ENCODE measurements at places on chromosomes 1 and 21. TPM values are rescaled to one million over a fixed set of nuclear protein-coding genes. Genes with fewer than 3 reads are reported as not detected.

GRCh38 chr1:59011663-59012062, 227.8 kb upstream of the JUN start:
- DNase-seq: peak; percentile 9
- H3K36me3 ChIP-seq: no peaks in the 10 kb centered on the region
- no peaks in the 10 kb centered on the region for H3K27me3 ChIP-seq
- no peak overlapping the region for H3K4me3 ChIP-seq
- no peak overlapping the region for H3K27ac ChIP-seq

DNA sequence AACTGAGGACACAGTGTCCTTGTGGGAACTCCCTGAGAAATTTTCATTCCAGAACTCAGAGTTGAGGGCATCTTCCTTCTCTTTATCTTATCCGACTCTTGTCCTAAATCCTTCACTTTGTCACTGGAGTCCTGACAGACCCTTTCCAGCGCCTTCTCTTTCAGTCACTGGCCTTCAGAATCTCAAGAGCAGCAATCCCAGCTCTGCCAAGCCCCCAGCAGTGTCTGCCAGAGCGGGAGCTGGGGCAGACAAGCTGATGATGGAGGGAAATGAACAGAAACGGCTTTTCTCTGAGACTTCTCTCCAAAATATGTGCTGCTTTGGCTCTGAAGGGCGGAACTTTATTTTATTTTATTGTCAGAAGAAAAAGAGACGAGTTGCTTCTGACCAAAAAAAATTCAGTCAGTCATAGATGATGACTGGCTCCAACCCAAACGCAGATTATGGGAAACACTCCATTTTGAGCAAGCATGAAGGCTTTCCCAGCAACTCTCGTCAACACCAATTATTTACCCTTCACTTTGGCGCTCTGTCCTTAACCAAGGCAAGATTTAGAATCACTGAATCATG, 32.2 kb downstream of the MIS18A start:
- H3K4me3 ChIP-seq: no peak overlapping the region
- peaks cover 43% of the 10 kb centered on the region for H3K27me3 ChIP-seq
- H3K36me3 ChIP-seq: peaks cover 2% of the 10 kb centered on the region
- DNase-seq: no peak

GRCh38 chr1:211259638-211260126, 516 bp downstream of the RCOR3 start:
- H3K27me3 ChIP-seq: no peaks in the 10 kb centered on the region
- H3K4me1 ChIP-seq: peaks cover 20% of the 10 kb centered on the region

DNA sequence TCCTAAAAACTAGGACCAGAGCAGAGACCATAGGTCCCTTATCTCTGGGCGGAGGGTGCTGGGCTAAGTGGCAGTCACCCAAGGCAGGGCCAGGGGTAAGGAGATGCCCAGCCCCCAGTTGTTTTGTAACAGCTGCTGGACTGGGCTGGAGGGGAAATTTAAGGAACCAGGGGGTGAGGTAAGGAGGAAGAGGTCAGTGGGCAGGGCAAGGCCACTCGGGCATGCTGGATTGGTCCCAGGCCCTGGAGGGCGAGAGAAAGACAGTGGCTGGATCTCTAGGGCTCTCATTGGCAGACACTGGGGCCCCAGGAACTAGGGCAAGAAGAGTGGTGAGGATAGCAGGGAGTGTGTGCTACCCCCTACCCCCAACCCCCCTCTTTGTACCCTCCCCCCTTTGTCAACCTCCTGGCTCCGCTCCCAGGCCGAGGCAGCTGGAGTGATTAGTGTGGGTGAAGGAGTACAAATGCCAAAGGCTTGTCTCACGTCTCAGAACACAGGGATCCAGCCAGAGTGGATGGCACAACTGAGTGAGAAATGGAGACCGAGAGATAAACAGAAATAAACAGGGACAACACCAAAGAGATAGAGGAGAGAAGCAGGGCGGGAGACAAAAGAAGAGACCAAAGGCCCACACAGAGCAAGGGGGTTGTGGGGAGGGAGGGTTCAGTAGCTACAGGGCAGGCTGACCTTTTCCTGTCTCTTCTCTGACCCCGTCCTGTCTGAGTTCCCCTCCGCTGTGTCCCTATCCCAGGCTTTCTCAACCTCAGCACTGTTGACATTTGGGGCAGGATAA, 20.5 kb upstream of the THRAP3 start:
- peaks cover 7% of the 10 kb centered on the region for H3K27me3 ChIP-seq
- H3K36me3 ChIP-seq: no peaks in the 10 kb centered on the region
- H3K4me3 ChIP-seq: no peak overlapping the region
- H3K27ac ChIP-seq: no peak overlapping the region

DNA sequence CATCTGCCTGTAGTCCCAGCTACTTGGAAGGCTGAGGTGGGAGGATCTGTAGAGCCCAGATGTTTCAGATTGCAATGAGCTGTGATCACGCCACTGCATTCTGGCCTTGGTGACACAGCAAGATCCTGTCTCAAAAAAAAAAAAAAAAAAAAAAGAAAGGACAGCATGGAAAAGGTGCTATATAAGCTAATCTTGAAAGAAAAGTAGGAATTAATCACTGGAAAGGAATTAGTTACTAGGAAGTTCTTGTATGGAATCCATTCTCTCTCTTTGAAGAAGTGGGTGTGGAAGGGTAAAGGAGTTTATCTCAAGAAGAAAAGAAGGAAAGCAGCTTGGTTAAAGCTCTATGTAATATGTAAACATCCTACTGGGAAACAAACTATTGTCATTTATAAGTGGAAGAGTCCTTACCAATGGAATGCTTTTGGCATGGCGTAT, 339.2 kb downstream of the DPYD start:
- H3K4me3 ChIP-seq: no peak overlapping the region
- DNase-seq: no peak
- H3K36me3 ChIP-seq: peaks cover 9% of the 10 kb centered on the region
- H3K4me1 ChIP-seq: no peaks in the 10 kb centered on the region

Gene JUN
- total RNA-seq: 129 TPM

- no peak for DNase-seq
- no peaks in the 10 kb centered on the region for H3K27me3 ChIP-seq
- no peak overlapping the region for H3K4me3 ChIP-seq
- no peak overlapping the region for H3K27ac ChIP-seq
Measured at GRCh38 chr21:36246080-36246631, 73.8 kb upstream of the MORC3 start.

DNA sequence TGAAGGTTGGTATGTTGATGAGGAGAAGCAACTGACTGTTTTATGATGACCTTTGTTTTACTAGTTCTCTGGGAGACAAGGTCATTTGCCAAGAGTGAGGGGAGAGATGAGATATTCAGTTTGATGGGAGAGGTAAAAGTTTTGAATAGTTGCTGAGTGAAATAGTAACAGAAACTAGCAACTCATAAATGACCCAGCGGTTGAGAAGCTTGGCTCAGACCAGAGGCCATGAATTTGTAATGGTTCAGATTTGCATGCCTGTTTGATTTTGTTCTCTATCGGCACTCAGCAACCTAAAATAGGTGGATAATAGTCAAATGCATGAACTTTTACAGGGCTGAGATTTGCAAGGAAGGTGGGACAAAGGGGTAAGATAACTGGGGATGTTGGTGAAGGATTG, 6.6 kb downstream of the CCDC30 start:
- H3K36me3 ChIP-seq: no peaks in the 10 kb centered on the region
- H3K4me1 ChIP-seq: peaks cover 3% of the 10 kb centered on the region
- H3K4me3 ChIP-seq: no peak overlapping the region
- no peak overlapping the region for H3K27ac ChIP-seq
- peaks cover 3% of the 10 kb centered on the region for H3K27me3 ChIP-seq

Gene FAM110D
- not detected for total RNA-seq

Gene OTUD3
- total RNA-seq: 7.3 TPM

Gene TBX19
- total RNA-seq: 3.6 TPM

Gene TDRD5
- total RNA-seq: not detected

Gene BATF3
- total RNA-seq: 109 TPM

DNA sequence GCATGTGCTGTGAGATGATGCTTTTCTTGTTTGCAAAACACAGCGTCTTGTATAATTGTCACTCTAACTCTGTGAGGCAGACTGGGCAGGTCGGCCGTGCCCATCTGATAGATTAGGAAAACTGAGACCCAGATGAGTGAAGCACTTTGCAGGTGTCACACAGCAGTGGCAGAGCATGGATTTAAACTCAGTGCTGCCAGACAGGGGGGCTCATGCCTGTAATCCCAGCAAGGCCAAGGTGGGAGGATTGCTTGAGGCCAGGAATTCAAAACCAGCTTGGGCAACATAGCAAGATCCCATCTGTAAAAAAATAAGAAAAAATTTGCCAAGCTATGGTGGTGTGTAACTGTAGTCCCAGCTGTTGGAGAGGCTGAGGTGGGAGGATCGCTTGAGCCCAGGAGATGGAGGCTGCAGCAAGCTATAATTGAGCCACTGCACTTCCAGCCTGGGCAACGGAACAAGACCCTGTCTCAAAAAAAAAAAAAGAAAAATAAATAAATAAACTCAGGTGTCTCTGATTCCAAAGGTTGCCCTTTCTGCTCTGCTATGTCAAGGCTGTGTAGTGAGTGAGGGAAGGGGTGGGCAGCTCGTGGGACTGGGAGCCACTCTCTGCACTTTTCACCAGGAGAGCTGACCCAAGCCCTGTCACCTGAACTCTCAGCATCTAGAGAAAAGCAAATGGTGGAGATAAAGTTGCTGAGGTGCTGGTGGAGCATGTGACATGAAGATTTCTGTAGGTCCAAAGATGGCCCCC, 32.9 kb upstream of the NPPB start:
- no peaks in the 10 kb centered on the region for H3K36me3 ChIP-seq
- DNase-seq: no peak
- no peak overlapping the region for H3K27ac ChIP-seq
- H3K4me1 ChIP-seq: no peaks in the 10 kb centered on the region

Gene CELA3B
- not detected for total RNA-seq

- H3K36me3 ChIP-seq: peaks cover 12% of the 10 kb centered on the region
- peak overlapping the region; percentile 24 for H3K27ac ChIP-seq
- no peak for DNase-seq
- no peaks in the 10 kb centered on the region for H3K27me3 ChIP-seq
- H3K4me1 ChIP-seq: peaks cover 53% of the 10 kb centered on the region
- H3K4me3 ChIP-seq: no peak overlapping the region
Measured at GRCh38 chr21:34944015-34944755, 104.9 kb downstream of the RUNX1 start.

DNA sequence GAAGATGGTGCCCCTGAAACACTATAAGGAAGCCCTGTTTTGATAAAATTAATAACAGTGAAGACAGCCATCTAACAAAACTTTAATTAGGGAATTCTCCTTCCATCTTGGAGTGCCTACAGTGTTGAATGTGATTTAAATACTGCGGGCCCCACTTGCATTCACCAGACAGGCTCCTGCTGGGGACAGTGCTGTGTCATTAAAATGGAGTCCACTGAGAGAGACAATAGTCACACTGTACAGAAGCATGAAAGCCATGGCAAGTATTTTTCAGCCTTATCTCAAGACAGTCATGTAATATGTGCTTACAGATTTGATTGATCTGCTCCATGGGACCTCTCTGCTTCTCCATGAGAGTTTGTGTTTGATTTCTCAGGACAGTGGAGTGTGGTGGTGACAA, 29.7 kb upstream of the ZBTB18 start:
- H3K27me3 ChIP-seq: peaks cover 3% of the 10 kb centered on the region
- H3K4me3 ChIP-seq: no peak overlapping the region
- H3K36me3 ChIP-seq: no peaks in the 10 kb centered on the region
- H3K4me1 ChIP-seq: no peaks in the 10 kb centered on the region

DNA sequence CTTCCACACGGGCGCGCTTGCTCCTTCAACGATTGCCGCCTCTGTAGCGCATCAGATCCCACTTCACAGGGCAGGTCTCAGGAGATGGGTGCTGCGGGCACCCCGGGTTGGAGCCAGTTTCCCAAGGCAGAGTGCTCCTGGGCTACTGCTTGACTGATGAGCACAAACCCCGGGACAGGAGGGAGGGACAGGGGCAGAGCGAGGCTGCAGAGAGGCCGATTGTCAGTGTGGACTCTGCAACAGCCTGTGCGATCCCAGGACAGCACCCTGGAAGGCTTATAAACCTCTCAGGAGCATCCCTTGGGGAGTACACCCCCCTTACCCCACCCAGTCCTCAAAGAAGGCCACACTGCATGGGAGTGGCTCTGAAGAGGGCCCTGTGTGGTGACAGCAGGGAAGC, 28.0 kb upstream of the BACE2 start:
- H3K27me3 ChIP-seq: no peaks in the 10 kb centered on the region
- no peak for DNase-seq
- H3K27ac ChIP-seq: no peak overlapping the region
- no peaks in the 10 kb centered on the region for H3K36me3 ChIP-seq

GRCh38 chr1:246591958-246592357, 25.7 kb downstream of the CNST start:
- no peak for DNase-seq
- H3K27ac ChIP-seq: no peak overlapping the region
- H3K36me3 ChIP-seq: peaks cover 31% of the 10 kb centered on the region
- no peaks in the 10 kb centered on the region for H3K27me3 ChIP-seq
- H3K4me1 ChIP-seq: peaks cover 14% of the 10 kb centered on the region

GRCh38 chr1:26254404-26254803, 20.4 kb downstream of the CEP85 start:
- peaks cover 47% of the 10 kb centered on the region for H3K36me3 ChIP-seq
- peaks cover 10% of the 10 kb centered on the region for H3K4me1 ChIP-seq
- no peak for DNase-seq
- no peak overlapping the region for H3K4me3 ChIP-seq
- H3K27me3 ChIP-seq: no peaks in the 10 kb centered on the region

GRCh38 chr1:241637046-241637590, 3.1 kb downstream of the CHML start:
- no peaks in the 10 kb centered on the region for H3K27me3 ChIP-seq
- no peak for DNase-seq
- H3K4me1 ChIP-seq: peaks cover 30% of the 10 kb centered on the region
- peaks cover 30% of the 10 kb centered on the region for H3K36me3 ChIP-seq

DNA sequence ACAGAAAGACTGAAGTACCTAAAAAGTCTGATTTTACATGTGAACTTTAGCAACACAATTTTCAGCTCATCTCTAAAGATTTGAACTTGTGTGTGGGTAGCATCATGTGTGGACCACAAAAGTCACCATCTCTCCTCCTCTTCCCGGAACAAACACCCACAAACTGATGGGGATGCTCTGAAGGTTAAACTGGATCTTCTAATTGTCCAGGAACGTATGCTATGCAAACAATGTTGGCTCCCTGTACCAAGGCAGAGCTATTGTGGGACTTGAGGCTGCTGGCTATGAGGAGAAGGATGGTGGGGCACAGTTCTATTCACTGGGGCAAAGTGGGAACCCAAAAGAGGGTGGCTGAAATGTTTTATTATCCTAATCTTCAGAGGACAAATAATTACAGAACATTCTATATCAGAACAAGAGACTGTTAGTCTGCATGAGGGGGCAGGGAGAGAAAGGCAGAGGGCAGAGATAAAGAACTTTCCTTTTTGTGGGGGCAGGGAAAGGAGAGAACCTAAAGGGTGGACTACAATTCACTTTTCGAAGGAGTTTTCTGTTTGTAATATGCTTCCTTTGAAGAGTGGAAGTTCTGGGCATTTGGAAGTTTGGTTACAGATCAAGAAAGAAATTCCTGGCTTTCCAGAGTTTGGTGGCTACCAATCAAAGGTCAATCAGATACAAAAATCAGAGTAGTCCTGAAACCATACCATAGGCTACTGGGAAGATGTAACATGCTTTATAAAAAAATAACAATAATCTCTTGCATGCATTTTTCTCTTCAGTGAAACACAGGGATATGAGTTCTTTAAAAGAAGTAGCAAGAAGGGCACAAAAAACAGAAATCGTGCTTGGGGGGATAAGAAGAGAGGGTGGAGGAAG, 62.9 kb downstream of the GADD45A start:
- H3K4me3 ChIP-seq: no peak overlapping the region
- no peak for DNase-seq
- H3K27me3 ChIP-seq: peaks cover 36% of the 10 kb centered on the region
- peaks cover 23% of the 10 kb centered on the region for H3K4me1 ChIP-seq
- no peaks in the 10 kb centered on the region for H3K36me3 ChIP-seq

- no peak overlapping the region for H3K27ac ChIP-seq
- H3K36me3 ChIP-seq: peaks cover 34% of the 10 kb centered on the region
- H3K4me3 ChIP-seq: no peak overlapping the region
- no peaks in the 10 kb centered on the region for H3K27me3 ChIP-seq
- H3K4me1 ChIP-seq: peaks cover 17% of the 10 kb centered on the region
- DNase-seq: no peak
Measured at GRCh38 chr1:243286409-243287122, 30.7 kb downstream of the SDCCAG8 start.

Gene FMO5
- total RNA-seq: 0.66 TPM

Data from activated CD8-positive, alpha-beta memory T cell treated with anti-CD3 and anti-CD28 coated beads, Interleukin-2, amount 10 ng/mL, durations not matched to agents 7 days and 5 days (primary cell).